ENCODE measurements at places on chromosomes 16 and 17.

GRCh38 chr16:87178977-87179376 lies 138.2 kb downstream of the C16orf95 start:
- peak; percentile 55 for DNase-seq

GRCh38 chr16:84545114-84545737 lies 40.8 kb upstream of the MEAK7 start:
- DNase-seq, result no peak

- DNase-seq, result no peak
These were observed 77.5 kb downstream of the KANSL1 start for GRCh38 chr17:46115699-46116098.

DNA sequence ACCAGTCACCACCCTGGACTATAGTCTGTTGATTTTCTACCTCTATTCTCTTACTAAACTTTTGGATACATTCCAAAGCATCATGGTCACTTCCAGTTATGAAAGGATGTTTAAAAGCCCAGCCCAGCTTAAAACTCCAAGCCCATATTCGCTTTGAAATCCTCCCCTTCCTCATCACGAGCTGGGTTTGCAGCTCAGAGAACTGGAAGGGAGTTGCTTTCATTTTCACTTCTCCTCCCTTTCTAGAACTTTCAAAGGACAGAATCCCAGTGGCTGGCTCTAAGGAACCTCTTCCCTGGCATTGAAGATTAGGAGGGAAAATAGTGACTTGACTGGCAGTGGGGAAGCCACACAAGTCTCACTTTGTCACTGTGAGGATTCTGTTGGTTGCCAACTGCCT lies 100.1 kb upstream of the DYNLRB2 start:
- DNase-seq, result no peak

- DNase-seq, result no peak
These were observed 23.4 kb downstream of the MYH13 start for GRCh38 chr17:10349403-10349802.

DNA sequence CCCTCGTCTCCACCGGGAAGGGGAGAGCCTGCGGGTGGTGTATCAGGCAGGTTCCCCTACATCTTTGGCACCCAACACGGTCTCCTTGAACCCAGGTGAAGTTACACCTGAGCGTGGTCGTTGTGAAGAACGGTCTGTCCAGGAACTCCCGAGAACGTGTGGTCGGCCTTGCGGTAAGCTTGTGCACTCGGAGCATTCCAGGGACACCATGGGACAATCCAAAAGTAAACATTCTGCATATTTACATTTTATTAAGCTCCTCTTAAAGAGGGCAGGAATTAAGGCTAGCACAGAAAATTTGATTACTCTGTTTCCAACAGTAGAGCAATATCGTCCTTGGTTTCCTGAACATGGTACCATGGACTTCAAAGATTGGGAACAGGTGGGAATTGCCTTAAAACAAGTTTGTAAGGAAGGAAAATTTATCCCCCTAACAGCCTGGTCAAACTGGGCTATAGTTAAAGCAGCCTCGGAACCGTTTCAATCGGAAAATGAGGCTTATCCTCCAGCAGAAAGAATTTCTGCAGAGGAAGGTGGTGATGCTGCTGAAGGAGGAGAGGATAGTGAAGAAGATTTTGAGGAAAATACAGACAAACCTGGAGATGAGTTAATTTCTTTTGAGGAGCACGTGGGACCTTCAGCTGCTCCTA lies 18.2 kb downstream of the ALOX15B start:
- no peak for DNase-seq

DNA sequence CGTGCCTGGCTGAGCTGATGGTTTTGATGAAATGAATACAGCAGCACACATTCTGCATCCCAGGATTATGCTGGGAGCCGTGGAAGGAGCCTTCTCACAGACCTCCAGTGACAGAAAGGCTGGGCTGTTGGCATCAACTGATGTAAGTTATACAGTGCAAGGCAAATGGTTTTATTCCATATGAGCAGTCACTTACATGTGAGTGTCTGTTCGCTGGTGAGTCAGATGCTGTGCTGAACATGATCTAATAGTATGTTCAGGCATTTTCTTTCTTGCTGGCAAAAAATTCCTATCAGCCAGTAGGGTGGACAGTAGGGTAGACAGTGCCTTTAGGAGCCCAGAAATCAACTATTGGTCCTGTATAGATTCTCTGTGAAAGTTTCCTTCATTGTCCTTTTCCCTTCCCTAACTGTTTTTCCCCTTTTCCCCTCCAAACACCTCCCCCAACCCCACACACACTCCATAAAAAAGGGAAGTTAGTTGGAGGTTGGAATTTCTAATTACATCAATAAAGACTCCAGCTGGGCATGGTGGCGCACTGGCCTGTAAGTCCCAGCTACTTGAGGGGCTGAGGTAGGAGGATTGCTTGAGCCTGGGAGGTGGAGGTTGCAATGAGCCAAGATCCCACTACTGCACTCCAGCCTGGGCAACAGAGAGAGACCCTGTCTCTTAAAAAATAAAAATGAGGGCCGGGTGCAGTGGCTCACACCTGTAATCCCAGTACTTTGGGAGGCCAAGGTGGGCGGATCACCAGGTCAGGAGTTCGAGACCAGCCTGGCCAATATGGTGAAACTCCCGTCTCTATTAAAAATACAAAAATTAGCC lies 36.2 kb downstream of the LDHD start:
- DNase-seq, result peak; percentile 61

GRCh38 chr16:67606632-67607031 lies 38.3 kb upstream of the CARMIL2 start:
- DNase-seq, result no peak

- DNase-seq, result no peak
These were observed 4.3 kb upstream of the EZH1 start for GRCh38 chr17:42748908-42749798.

- no peak for DNase-seq
These were observed 6.7 kb downstream of the CBX8 start for GRCh38 chr17:79789943-79790804.

DNA sequence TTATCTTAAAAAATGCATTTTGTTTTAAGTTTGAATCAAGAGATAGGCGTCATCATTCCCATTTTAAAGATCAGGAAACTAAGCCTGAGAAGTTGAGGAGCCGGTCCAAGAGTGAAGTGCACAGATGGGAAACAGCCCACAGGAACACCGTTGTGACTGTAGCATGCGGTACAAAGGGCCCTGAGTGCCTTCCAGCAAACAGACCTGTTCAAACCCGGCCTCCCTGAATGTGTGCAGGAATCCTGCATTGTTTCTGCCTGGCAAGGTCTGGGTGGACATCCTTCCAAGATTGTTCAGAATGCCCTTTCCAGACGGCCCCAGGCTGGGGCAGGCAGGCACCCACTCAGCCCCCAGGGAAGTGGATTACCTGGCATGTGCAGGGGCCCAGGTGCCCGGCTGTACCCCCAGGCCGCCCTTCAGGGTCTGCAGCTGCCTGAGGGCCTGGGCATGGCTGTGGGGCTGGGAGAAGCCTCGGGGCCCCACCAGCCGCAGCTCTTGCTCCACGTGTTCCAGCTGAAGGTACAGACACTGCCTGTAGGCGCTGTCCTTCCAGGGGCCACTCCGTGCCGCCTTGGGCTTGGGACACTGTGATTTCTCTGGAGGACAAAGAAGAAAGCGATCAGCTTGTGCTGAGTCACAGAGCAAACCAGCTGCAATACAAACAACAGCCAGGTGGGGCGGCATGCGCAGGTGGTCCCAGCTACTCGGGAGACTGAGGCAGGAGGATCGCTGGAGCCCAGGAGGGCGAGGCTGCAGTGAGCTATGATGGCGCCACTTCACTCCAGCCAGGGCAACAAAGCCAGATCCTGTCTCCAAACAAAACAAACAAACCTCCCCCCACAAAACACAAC lies 45.0 kb upstream of the GCSH start:
- DNase-seq, result no peak

- DNase-seq, result no peak
These were observed 15.0 kb downstream of the CACNG1 start for GRCh38 chr17:67059372-67059771.

- DNase-seq, result no peak
These were observed 606.3 kb upstream of the CDH11 start for GRCh38 chr16:65728167-65728566.

GRCh38 chr17:4935650-4936049 lies 3.6 kb downstream of the GP1BA start:
- DNase-seq, result no peak

- DNase-seq, result no peak
These were observed 256.1 kb upstream of the RPL38 start for GRCh38 chr17:73947281-73947965.

DNA sequence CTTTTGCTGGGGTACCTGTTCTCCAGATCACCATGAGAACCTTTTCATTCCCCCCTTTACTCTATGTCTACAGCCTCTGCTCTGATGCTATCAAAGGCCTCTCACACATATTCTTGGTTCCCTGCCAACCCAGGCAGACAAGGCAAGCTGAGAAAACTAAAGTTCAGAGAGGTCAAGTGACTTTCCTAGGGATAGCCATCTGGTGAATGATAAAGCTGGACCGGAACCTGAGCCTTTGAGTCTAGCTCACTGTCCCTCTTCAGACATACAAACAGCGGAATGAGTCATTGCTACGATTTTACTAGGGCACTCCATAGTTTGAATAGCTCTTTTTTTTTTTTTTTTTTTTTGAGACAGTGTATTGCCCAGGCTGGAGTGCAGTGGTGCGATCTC lies 73.3 kb downstream of the XYLT1 start:
- DNase-seq, result peak; percentile 65

- DNase-seq, result peak; percentile 16
These were observed 19.0 kb downstream of the PPM1D start for GRCh38 chr17:60618854-60619526.

DNA sequence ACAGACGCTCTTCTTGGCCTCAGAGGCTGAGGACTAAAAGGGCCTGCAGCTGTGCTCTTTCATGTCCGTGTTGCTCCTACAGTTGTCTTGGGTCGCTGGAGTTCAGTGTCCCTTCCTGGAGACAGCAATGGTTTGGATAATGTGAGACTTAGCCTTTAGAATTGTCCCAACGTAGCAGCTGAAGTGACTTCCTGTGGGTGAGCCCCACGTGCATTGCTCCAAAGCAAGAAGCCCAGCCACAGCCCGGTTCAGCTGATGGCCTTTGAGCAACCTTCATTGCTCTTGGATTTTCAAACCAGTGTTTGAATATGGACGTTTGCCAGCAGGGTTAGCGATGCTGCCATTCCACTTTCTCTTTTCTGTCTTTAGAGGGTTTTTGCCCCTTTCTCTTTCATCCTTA lies 19.7 kb downstream of the TMEM11 start:
- DNase-seq, result no peak

- DNase-seq, result peak; percentile 44
These were observed 4.8 kb downstream of the DCAKD start for GRCh38 chr17:45046537-45047125.

DNA sequence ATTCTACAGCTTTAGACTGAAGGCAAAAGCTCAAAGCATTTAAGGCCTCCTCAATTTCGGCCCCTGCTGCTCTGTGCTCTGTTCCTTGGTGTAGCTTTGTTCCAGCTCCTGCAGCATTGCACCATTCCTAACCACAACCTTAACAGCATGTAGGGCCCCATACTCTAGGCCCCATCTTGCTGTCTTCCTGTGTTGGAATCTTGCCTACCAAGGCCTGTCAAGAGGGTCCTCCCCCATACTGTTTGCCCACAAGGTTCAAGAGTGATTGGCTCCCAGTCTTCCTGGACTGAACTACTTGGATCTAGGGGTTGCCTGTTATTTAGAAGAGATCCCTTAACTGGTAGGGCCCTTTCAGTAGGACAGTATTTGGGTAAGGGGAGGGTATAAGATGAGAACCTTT lies 26.8 kb downstream of the TRPV2 start:
- DNase-seq, result no peak

- no peak for DNase-seq
These were observed 281.7 kb downstream of the GRIN2A start for GRCh38 chr16:9900576-9900975.

DNA sequence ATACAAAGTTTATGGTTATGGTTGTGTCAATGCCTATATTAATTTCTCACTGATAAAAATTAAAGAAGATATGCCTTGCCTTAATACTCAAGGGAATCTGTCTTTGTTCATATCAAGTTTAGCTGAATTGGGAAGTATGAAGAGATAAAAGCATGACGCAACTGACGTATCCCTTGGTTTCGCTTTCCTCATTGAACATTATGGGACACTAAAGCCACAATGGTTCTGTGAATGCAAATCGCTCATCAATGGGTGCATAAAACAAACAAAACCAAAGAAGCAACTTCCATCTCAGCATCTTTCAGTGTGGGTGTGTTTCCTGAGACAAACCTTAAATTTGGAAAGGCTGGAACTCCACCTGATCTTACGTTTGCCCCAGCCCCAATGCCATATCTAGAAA lies 108.2 kb downstream of the NPIPB5 start:
- DNase-seq, result no peak

- no peak for DNase-seq
These were observed 6.2 kb downstream of the FSCN2 start for GRCh38 chr17:81534157-81535006.

- DNase-seq, result no peak
These were observed 53.3 kb upstream of the KDM8 start for GRCh38 chr16:27149986-27150385.

DNA sequence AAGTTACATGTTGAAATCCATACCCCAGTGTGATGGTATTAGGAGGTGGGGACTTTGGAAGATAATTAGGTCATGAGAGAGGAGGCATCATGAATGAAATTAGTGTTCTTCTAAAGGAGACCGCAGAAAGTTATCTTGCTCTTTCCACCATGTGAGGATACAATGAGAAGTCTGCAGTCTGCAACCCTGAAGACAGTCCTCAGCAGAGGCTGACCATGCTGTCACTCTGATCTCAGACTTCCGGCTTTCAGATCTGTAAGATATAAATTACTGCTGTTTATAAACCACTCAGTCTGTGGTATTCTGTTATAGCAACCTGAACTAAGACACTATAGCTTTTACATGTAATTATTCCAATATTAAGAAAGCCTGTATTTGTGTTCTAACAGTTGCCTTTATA lies 116.7 kb upstream of the CES5A start:
- DNase-seq, result no peak

GRCh38 chr16:72480911-72481310 lies 309.0 kb upstream of the PMFBP1 start:
- DNase-seq, result no peak

DNA sequence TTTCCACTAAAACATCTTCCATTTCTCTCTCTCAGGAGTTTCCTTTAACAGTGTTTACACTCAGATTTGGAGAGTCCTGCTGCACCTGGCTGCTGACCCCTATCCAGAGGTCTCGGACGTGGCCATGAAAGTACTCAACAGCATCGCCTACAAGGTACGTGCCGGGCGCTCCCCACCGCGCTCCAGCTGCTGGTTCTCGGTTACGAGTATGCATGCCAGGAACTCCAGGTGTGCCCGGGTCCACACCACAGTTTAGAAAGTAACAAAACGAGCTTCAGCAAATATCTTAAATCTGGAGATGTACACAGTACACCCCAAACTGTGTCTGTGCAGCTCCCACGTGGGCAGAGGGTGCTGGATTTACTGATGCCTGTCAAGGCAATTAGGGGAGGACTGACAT lies 82.9 kb upstream of the CHMP6 start:
- DNase-seq, result no peak

- DNase-seq, result no peak
These were observed 17.6 kb upstream of the NKD1 start for GRCh38 chr16:50530277-50531236.

DNA sequence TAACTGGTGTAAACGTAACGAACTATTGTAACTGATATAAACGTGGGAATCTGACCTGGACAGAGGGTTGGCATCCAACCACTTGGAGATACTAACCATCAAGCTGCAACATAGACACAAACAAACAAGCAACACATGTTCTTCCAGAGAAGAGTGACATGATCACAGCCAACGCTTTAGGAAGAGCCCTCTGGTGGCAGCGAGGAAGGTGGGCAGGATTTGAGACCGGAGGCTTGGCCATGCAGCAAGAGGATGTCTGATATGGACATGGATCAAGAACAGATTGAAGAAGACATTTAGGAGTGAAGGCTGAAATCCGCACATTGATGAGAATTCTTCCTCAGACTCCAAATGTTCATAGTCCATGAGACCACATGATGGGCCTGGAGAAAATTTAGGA lies 40.3 kb upstream of the TNRC6A start:
- DNase-seq, result peak; percentile 67

Measured in HCEC 1CT (cell line).